ENCODE measurements at places on chromosomes 16 and 17.

DNA sequence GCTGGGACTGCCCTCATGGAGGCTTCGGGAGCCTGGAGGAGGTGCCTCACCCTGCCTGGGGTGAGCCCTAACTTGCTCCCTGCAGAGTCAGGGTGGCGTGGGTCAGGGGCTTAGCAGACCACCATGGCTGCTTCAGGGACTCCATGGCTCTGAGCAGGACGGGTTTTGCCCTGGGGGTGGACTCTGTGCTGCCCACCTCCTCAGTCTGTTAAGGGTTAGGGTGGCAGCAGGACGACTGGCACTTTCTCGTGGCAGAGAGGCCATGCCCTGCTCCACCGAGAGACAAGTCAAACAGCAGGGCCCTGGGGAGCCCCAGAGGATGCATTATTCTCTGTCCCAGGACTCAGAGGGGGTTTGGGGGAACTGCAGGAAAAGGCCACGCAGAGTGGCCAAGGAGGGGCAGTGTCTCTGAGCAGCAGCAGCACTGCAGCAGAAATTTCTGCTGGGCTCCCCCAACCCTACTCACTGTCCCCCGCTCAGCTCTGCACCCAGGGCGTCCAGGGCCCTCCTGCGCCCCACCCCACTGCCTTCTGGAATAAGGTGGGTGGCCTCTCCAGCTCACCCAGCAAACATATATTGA, 1.8 kb upstream of the PRSS22 start:
- DNase-seq = no peak

- DNase-seq = no peak
These were observed 123.5 kb upstream of the CACNG5 start for GRCh38 chr17:66711401-66711800.

GRCh38 chr17:72526769-72527168, 405.9 kb downstream of the SOX9 start:
- DNase-seq = no peak

DNA sequence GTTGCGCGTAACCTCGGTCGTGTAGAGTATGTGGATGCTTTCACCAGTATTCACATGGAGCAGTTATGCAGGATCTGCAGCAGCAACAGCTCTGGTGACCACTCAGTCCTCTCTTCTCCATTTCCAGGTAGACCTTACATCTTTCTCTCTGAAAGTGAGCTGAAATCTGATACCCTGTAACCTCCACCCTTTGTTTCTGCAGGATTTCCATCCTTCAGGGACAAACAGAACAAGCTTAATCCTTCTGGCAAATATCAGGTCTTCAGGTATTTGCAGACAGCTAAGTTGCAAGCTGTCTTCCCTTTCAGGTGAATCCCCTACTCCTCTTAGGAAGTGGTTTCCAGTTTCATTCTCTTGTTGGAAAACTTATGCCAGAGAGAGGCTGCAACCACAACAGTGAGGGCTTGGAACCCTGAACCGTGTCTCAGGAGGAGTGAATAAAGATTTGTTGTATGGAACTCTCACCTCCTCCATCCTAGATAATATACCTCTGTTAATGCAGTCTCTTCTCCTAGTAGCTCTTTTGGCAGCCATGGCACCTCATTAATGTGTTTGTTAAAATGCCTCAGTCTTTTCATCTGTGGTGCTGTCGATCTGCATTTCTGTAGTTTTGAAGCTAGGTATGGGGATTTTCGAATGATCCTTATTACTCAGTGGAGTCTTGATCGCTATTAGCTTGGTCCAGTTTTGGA, 172.5 kb downstream of the PRKCA start:
- DNase-seq = no peak

DNA sequence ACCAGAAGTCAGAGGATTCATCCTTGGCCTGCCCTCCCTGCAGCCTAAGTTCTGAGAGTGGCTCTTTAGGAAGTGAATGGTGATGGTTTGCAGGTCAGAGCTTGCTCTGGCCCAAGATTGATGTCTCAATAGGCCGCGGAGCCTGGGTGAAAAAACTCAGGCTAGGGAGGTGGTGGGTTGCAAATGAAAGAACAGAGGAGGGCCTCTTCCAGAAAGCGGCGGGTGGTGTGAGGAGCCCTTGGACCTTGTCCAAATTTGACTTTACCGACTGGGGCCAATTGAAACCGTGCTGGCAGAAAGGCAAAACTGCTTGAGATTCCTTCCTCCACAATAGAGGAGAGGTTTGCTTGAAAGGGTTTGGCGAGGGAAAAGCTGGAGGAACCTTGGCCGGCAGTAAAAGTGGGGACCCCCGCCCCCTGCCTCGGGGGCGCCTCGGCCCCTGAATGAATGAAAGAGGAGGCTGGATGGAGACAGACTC, 331.3 kb downstream of the SEC14L1 start:
- no peak for DNase-seq

DNA sequence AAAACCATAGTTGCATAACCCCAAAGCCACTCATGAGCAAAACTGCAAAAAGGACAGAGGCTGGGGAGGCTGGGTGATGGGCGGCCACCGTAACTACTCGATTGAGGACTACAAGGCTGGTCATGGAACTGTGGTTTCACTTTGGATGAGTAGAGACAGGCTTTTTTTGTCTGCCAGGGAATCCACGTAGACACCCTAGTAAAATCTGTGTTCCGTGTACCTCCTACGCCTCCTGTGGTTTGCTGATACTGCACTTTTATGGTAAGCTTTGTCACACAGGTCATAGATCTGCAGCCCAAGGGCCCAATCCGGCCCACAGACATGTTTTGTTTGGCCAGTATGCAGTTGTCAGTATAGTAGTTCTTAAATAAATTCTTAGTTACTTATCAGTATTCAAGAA, 2.2 kb upstream of the TLCD3B start:
- DNase-seq = no peak

- no peak for DNase-seq
These were observed 139.3 kb downstream of the CDH11 start for GRCh38 chr16:64982581-64982980.

DNA sequence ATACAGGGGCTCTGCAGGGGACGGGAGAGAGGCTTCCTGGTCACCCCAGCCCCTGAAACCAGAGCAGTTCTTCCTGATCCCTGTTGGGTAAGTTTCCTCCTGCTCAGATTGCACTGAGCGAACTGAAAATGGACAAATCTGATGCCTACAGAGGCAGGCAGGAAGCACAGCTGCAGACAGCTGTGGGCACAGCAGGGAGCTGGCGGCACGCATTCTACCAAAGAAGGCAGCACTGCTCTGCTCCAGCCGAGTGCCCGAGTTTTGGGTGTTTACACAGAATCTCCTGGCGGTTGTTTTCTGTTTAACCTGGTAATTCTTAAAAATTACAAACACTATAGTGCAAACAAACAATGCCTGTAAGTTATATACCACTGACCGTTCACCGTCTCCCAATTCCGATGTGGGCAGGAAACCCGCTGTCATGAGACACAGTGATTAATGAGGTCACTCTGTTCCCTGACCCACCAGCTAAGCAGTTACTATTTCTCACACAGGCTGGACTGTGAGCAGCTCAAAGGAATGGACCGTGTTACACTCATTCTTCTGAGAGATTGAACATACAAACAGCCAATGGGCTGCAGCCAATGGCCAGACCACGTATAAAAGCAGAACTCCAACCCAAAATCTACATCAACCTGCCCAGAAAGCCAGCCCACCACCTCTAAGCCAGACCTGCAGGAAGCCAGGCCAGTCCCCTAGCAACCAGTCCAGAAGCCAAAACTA, 25.5 kb downstream of the NSMCE1 start:
- peak; percentile 27 for DNase-seq

DNA sequence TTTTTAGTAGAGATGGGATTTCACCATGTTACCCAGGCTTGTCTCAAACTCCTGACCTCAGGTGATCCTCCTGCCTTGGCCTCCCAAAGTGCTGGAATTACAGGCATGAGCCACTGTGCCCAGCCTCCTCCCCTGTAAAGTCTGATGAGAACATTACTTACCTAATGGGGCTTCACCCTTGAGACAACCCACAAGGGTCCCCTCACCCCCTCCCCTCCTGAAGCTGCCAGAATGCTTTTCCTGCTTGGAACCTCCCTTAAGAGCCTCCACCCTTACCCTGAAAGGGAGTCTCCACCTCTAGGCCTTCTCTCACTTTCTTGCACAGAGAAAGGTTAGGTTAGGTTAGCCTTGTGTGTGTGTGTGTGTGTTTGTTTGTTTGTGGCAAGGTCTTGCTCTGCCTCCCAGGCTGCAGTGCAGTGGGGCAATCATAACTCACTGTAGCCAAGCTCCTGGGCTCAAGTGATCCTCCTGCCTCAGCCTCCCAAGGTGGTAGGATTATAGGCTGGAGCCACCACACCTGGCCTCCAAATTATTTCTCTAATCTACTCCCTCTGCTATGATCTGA, 8.9 kb downstream of the SLC5A11 start:
- DNase-seq = no peak

DNA sequence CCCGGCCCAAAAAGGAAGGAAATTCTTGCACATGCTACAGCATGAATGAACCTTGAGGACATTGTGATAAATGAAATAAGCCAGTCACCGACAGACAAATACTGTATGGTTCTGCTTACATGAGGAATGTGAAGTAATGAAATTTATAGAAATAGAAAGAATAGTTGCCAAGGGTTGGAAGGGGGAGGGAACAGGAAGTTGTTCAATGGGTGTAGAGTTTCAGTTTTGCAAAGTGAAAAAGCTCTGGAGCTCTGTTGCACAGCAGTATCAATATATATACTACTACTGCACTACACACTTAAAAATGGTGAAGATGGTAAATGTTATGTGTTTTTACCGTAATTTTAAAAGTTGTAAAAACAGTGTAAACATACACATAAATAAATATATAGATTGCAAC, 43.7 kb downstream of the PKD1L3 start:
- DNase-seq = no peak

- no peak for DNase-seq
These were observed at the start of gene TNFRSF17 for GRCh38 chr16:11964761-11965551. TSS of gene TNFRSF17 (plus strand) at chr16:11965210. CDS start at chr16:11965325, 115 bp downstream.

- no peak for DNase-seq
These were observed 2051.3 kb downstream of the TP53TG3F start for GRCh38 chr16:35510701-35511100.

DNA sequence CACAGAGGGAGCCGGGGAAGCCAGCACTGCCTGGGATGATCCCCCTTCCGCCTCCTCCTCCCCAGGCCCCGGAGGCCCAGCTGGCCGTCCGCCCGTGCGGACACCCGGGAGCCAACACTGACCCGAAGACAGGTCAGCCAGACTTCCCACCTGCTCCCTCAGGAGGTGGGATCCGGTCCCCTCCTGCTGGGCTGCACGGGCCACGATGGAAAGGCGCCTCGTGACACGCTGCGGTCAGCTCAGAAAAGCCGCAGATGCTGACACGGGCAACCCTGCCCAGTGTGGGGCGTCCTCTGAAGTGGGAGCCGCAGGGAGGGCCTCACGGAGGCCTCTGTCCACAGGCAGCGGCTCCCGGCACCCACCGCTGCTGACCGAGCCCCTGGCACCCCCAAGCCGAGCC, 49.3 kb downstream of the CBFA2T3 start:
- DNase-seq = no peak

DNA sequence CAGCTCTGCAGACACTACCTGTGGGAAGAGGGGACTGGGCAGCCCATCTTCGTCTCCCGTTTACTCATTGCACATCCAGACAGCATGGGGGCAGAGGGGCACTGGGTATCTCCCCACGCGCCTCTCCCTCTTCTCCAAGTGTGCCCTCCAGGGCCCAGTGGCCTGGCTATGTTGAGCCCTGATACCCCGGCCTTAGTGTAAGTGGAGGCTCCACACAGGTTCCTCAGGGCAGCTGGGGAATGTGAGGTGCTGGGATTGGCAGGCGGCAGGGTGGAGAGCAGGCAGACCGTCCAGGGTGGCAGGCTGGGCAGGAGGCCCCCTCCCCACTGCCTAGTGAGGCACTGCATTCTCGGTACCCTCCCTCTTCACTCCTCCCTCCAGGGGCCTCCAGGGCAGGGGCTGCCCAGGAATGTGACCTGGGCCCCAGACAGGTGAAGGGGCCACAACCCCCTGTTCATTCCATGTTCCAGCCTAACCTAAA, 13.2 kb upstream of the NAGLU start:
- no peak for DNase-seq

DNA sequence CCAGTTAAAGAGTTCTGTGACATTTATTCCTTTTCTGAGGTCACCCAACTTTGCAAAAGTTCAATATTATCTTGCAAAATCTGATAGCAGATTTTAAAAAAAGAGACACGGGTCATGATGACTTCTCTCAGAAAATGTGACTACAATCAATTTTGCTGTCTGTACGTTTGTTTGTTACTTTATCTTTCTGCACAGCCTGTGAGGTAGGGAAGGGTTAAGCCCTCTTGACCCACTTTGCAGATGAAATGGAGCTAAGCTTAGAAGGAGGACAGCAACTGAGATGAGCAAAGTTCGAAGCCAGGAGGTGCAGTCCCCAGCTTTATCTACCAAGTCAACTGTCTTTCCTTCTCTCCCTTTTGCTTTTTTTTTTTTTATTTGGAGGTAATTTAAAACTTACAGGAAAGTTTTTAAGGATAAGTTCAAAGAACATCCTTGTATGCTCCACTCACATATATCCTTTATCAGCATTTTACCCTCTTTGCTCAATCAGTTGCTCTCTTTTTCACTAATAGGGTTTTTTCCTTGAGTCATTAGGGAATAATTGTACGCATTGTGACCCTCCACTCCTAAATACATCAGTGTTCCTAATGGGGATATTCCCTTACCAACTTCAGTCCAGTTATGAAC, 86.8 kb downstream of the MSI2 start:
- DNase-seq = no peak

DNA sequence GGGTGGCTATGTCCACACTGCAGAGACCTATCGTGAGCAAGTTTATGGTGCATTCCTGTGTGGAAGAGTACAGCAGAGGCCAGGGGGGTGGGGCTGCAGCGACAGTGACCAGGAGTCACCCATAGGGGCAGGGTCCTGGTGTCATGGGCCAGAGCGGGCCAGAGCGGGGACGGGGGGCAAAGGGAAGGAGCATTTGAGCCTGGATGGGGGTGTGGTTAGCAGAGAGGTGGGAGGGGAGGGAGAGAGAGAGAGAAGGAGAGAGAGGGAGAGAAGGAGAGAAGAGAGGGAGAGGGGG, 17.8 kb downstream of the JPH3 start:
- no peak for DNase-seq

GRCh38 chr17:65195716-65196115, 58.5 kb downstream of the RGS9 start:
- no peak for DNase-seq

DNA sequence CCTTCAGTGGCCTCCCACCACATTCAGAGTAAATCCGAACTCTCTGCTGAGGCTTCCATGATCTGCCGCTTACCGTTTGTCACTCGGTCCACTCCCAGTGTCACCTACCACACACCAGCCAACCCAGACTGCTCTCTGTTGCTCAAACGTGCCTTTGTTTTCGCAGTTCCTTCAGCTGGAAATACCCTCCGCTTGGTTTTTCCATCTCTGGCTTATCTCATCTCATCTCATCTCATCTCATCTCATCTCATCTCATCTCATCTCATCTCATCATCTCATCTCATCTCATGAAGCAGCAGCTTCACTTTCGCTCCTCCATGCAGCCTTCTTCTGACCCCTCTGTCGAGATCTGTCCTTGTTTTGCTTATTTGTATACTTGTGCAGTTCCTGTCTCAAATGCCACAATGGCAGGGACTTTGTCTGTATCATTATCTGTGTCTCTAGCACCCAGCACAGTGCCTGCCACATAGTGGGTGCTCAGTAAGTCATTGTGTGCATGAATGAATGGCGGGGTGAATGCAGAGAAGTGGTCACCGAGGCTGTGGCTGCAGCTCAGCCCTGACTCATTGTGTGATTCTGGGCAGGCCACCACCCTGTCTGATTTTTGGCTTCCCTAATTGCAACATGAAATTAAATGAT, 3.8 kb upstream of the SNX20 start:
- peak; percentile 54 for DNase-seq

Measured in activated CD4-positive, alpha-beta memory T cell treated with anti-CD3 and anti-CD28 coated beads, Interleukin-2, amount 10 ng/mL, durations not matched to agents 7 days and 5 days (primary cell).